ENCODE measurements at places on chromosomes 16 and 17.

- no peak overlapping the region for H3K27ac ChIP-seq
- peaks cover 6% of the 10 kb centered on the region for H3K27me3 ChIP-seq
- no peaks in the 10 kb centered on the region for H3K4me1 ChIP-seq
- H3K36me3 ChIP-seq = no peaks in the 10 kb centered on the region
- DNase-seq = no peak
These were observed 6.9 kb downstream of the RGS9 start for GRCh38 chr17:65143889-65144604.

DNA sequence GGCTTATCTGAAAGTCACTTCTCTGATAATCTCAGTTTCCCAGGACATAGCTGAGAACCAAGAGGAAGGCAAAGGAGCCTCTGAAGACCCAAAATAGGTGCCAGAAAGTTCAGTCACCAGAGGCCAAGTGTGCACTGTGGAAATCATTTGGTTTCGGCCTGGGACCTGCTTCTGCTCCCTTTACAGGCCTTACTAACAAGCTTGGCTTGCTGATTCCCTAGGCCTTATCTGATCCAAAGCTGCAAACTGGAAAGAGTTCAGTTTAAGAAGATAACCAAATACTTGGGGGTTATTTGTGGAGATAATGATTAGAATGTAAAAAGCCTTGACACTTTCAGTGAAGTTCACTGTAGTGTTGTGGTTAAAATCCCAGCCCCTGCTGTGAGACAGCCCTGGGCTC, 17.0 kb downstream of the ITGA3 start:
- no peaks in the 10 kb centered on the region for H3K36me3 ChIP-seq
- H3K27me3 ChIP-seq = no peaks in the 10 kb centered on the region
- no peak overlapping the region for H3K27ac ChIP-seq
- no peak for DNase-seq
- no peaks in the 10 kb centered on the region for H3K4me1 ChIP-seq

GRCh38 chr17:68594552-68594951, 6.6 kb downstream of the FAM20A start:
- H3K27ac ChIP-seq = no peak overlapping the region
- no peaks in the 10 kb centered on the region for H3K36me3 ChIP-seq
- no peak for DNase-seq
- H3K4me1 ChIP-seq = peaks cover 4% of the 10 kb centered on the region
- H3K27me3 ChIP-seq = peaks cover 56% of the 10 kb centered on the region

DNA sequence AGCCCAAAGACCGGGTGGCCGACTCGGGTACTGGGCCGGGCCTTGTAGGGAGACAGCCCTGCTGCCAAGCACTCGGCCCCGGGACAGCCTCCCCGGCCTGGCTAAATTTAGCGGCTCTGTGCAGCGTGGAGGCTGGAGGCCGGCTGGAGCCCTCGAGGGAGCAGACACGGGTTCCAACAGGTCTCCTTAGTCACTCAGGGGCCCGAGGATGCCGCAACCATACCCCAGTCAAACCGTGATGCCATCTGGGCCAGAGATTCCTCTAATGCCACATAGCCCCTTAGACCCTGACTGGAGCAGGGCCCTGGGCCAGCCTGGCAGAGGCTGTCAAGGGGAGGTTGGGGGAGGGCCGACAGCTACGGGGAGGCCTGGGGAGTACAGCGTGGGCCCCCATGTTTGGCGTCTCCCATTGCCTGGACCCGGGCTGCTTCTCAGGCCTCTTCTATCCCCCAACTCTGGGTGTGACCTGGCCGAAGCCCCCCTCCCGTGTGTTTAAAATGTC, 2.9 kb upstream of the P2RX1 start:
- DNase-seq = no peak
- peaks cover 46% of the 10 kb centered on the region for H3K4me1 ChIP-seq
- H3K4me3 ChIP-seq = no peak overlapping the region

DNA sequence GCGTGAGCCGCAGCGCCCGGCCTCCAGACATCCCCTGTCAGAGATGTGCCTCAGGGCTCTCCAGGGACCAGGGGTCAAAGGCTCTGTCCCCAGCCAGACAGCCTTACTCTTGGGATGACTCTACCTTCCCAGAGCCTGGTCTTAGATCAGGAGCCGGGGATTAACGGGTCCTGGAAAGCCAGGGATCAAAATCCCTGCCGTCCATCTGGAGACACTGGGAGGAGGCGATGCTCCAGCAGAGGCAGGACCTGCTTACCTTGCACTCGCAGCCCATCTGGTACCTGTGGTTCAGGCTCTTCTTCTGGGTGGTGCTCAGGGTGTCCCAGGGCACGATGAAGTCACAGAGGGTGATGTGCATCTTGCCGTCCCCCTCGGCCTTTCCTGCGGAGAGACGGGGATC, 16.7 kb upstream of the USP36 start:
- H3K4me1 ChIP-seq = no peaks in the 10 kb centered on the region
- peaks cover 56% of the 10 kb centered on the region for H3K36me3 ChIP-seq
- no peak for DNase-seq
- no peak overlapping the region for H3K4me3 ChIP-seq
- no peaks in the 10 kb centered on the region for H3K27me3 ChIP-seq

GRCh38 chr17:59892251-59892923, 356 bp downstream of the TUBD1 start:
- H3K27me3 ChIP-seq = no peaks in the 10 kb centered on the region
- peak overlapping the region; percentile 90 for H3K4me3 ChIP-seq
- H3K36me3 ChIP-seq = peaks cover 7% of the 10 kb centered on the region
- no peak for DNase-seq
- H3K27ac ChIP-seq = peak overlapping the region; percentile 86
- H3K4me1 ChIP-seq = peaks cover 23% of the 10 kb centered on the region

GRCh38 chr16:58417035-58417434, 24.8 kb downstream of the GINS3 start:
- DNase-seq = no peak
- no peaks in the 10 kb centered on the region for H3K36me3 ChIP-seq
- H3K27me3 ChIP-seq = peaks cover 7% of the 10 kb centered on the region
- H3K27ac ChIP-seq = no peak overlapping the region
- no peak overlapping the region for H3K4me3 ChIP-seq

DNA sequence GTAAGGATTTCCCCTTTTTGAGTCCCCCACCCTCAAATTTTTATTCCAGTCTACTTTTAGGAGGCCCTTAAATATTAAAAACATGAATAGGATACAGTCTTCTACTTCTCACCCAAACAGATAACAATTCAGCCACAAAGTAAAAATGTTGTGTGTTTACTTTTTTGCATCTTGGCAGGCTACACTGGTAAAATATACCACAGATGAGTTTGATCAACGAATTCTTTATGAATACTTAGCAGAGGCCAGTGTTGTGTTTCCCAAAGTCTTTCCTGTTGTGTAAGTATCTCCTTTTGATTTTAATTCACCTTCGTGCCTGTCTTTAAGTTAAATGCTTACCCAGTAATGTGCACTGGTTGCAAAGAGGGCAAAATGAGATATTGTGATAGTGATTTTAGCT, 34.4 kb upstream of the RAB11FIP4 start:
- no peaks in the 10 kb centered on the region for H3K27me3 ChIP-seq
- no peak overlapping the region for H3K27ac ChIP-seq
- H3K36me3 ChIP-seq = peaks cover 35% of the 10 kb centered on the region
- no peak overlapping the region for H3K4me3 ChIP-seq

GRCh38 chr17:57995076-57995956, 7.3 kb upstream of the VEZF1 start:
- no peaks in the 10 kb centered on the region for H3K27me3 ChIP-seq
- H3K36me3 ChIP-seq = no peaks in the 10 kb centered on the region
- H3K4me3 ChIP-seq = no peak overlapping the region
- H3K4me1 ChIP-seq = peaks cover 11% of the 10 kb centered on the region

DNA sequence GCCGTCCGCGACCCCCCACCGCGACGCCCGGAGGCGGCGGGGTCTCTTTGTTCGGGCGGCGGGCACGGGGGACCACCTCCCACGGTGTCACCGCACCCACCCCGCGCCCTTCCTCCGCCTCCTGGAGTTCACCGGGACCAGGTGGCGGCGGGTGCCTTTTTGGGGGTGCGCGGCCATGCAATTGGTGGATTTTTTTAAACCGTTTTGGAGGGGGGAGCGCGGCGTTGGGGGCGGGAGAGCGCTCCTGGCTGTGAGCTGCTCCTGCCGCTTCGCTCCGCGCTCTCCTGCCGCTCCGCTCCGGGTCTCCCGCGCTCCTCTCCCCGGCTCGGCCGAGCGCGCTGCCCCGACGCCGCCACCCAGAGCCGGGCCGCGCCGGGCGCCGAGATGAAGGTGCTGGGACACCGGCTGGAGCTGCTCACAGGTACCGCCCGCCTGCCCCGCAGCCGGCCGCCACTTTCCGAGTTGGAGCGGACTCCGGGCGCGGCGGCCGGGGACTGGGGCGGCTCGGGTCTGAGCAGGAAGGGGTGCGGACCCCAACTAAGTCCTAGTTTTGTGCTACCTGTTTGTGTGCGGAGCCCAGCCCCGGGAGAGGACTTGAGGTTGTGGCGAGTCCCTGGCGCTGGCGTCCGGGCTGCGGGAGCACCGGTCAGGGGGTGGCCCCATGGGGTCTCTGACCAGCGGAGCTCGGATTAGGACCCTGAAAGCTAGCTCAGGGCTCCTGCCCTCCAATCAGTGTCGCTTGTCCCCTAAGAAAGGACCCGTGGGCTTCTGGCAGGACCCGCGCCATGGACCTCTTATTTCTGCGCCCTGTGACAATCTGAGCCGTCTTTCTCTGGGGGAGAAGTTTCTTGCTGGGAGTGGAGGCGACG, 35.7 kb upstream of the NDRG4 start:
- peaks cover 39% of the 10 kb centered on the region for H3K27me3 ChIP-seq
- no peaks in the 10 kb centered on the region for H3K36me3 ChIP-seq
- no peak overlapping the region for H3K27ac ChIP-seq
- peak; percentile 21 for DNase-seq
- no peak overlapping the region for H3K4me3 ChIP-seq

GRCh38 chr17:42893359-42893758, 7.2 kb upstream of the G6PC1 start:
- H3K4me3 ChIP-seq = peak overlapping the region; percentile 51
- H3K27me3 ChIP-seq = no peaks in the 10 kb centered on the region
- H3K36me3 ChIP-seq = no peaks in the 10 kb centered on the region

- H3K4me3 ChIP-seq = no peak overlapping the region
- H3K27ac ChIP-seq = no peak overlapping the region
- H3K4me1 ChIP-seq = peaks cover 13% of the 10 kb centered on the region
- DNase-seq = peak; percentile 12
- no peaks in the 10 kb centered on the region for H3K27me3 ChIP-seq
- no peaks in the 10 kb centered on the region for H3K36me3 ChIP-seq
These were observed 437.2 kb downstream of the HS3ST3B1 start for GRCh38 chr17:14737984-14738651.

- H3K36me3 ChIP-seq = no peaks in the 10 kb centered on the region
- no peak for DNase-seq
- H3K4me1 ChIP-seq = peaks cover 40% of the 10 kb centered on the region
These were observed 14.7 kb downstream of the TBX2 start for GRCh38 chr17:61414141-61414935.

DNA sequence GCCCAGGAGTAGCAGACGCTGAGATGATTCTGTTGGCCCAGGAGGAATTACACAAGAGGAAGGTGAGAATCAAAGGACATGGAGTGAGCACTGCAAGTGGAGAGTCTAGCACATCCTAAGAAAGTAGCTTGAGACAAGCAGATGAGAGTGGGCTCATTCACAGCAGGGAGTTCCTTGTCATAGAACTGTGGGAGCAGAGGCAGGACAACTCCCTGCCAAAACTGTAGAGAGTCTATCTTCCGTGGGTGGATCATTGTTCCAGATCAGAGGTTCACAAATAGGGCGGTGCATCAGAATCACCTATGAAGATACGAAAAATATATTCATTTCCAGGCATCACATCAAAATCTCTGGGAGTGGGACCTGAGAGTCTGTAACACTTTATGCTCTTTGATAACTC, 288.9 kb upstream of the C16orf82 start:
- no peak overlapping the region for H3K27ac ChIP-seq
- no peaks in the 10 kb centered on the region for H3K36me3 ChIP-seq
- H3K4me3 ChIP-seq = no peak overlapping the region
- no peaks in the 10 kb centered on the region for H3K4me1 ChIP-seq
- H3K27me3 ChIP-seq = no peaks in the 10 kb centered on the region

DNA sequence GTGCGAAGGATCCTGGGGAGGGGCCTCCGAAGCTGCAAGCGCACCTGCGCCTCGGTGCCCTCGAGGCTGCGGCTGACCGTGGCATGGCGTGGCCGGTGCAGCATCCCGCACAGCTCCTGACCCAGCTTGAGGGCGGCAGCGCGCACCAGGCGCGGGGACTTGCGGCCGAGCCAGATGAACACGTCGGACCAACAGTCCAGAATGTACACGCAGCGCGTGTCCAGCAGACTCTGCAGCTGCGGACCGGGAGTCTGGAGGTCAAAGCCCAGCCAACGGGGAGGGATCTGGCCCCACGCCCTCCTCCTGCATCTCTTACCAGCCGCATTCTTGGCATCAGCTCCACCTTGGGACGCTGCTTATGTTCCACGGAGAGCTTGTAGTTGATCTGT, 10.9 kb downstream of the FLII start:
- no peak for DNase-seq
- no peak overlapping the region for H3K4me3 ChIP-seq
- peaks cover 35% of the 10 kb centered on the region for H3K36me3 ChIP-seq
- H3K27me3 ChIP-seq = no peaks in the 10 kb centered on the region
- no peaks in the 10 kb centered on the region for H3K4me1 ChIP-seq

DNA sequence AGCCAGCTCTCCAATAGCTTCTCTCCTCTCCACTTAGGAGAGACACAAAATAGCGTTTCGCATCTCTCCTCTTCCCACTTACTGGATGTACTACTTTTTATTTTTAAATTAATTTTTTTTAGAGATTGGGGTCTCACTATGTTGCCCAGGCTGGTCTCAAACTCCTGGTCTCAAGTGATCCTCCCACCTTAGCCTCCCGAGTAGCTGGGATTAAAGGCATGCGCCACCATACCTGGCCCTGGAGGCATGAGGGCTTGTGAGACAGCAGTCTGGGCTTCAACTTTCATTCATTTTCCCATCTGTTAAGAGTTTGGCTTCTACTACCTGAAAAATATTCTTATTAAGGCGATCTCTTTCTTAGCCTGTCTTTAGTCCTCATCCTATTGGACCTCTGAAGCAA, 18.3 kb downstream of the SLC7A6OS start:
- H3K27me3 ChIP-seq = no peaks in the 10 kb centered on the region
- H3K36me3 ChIP-seq = peaks cover 9% of the 10 kb centered on the region
- no peak overlapping the region for H3K27ac ChIP-seq

DNA sequence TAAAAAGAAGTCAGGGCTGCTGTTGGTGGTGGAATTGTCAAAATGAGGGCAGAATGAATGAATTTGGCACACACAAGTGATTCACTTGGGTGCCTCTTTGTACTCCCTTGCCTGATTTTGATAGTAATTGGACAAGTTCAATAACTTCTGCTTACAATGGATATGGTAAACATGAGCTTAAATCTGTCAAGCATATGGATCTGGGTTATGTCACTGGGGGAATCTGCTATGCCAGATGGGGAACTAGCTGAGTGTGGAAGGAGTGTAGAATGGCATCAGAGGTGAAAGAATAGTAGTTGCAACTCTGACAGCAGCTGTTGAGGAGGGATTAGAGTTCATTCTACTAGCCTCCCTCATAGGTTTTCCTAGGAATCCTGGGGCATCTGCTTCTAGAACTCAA, 724.2 kb upstream of the CDH8 start:
- no peaks in the 10 kb centered on the region for H3K27me3 ChIP-seq
- no peaks in the 10 kb centered on the region for H3K4me1 ChIP-seq
- no peaks in the 10 kb centered on the region for H3K36me3 ChIP-seq
- no peak overlapping the region for H3K4me3 ChIP-seq
- no peak overlapping the region for H3K27ac ChIP-seq
- DNase-seq = no peak

GRCh38 chr17:74417178-74418045, 14.5 kb upstream of the GPRC5C start:
- no peaks in the 10 kb centered on the region for H3K36me3 ChIP-seq
- H3K4me3 ChIP-seq = no peak overlapping the region
- no peaks in the 10 kb centered on the region for H3K27me3 ChIP-seq
- no peak overlapping the region for H3K27ac ChIP-seq

All from common myeloid progenitor, CD34-positive (primary cell).